ENCODE measurements at places on chromosomes 1 and 21. TPM values are rescaled to one million over a fixed set of nuclear protein-coding genes. Genes with fewer than 3 reads are reported as not detected.

The RYR2 gene
- 0.28 TPM for polyA plus RNA-seq

The GRIK1 gene
- polyA plus RNA-seq: not detected

The SLC9C2 gene
- polyA plus RNA-seq: 0.52 TPM

The BLACAT1 gene
- 0.37 TPM for polyA plus RNA-seq

The CCDC185 gene
- not detected for polyA plus RNA-seq

The DNMT3L gene
- 0.47 TPM for polyA plus RNA-seq

The TAF1A gene
- 1.9 TPM for polyA plus RNA-seq

GRCh38 chr1:220655509-220655908 is 34.7 kb upstream of the C1orf115 start:
- no peak overlapping the region for H3K27ac ChIP-seq
- no peaks in the 10 kb centered on the region for H3K4me1 ChIP-seq
- H3K27me3 ChIP-seq: no peaks in the 10 kb centered on the region

GRCh38 chr1:227356620-227357146 is 38.4 kb upstream of the CDC42BPA start:
- H3K27ac ChIP-seq: peak overlapping the region; percentile 9
- peaks cover 10% of the 10 kb centered on the region for H3K4me1 ChIP-seq
- H3K27me3 ChIP-seq: no peaks in the 10 kb centered on the region
- DNase-seq: peak; percentile 17

DNA sequence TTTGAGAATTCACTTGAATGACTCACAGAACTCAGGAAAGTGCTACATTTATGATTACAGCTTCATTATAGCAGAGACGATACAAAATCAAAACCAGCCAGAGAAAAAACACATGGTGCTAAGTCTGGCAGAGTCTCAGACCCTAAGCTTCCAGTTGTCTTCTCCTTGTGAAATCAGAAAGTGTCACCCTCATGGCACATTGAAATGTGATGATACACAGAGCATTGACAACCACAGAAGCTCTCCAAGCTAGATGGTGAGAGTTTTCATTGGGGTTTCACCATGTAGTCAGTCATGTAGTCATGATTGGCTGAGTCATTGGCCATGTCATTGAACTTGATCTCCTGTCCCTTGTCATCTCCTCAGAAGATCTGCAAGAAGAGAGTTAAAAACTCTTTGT is 526.6 kb downstream of the MRPL39 start:
- no peaks in the 10 kb centered on the region for H3K27me3 ChIP-seq
- H3K36me3 ChIP-seq: no peaks in the 10 kb centered on the region
- H3K4me1 ChIP-seq: no peaks in the 10 kb centered on the region

GRCh38 chr1:204439621-204440375 is 28.2 kb upstream of the PPP1R15B start:
- peaks cover 19% of the 10 kb centered on the region for H3K36me3 ChIP-seq
- no peak for DNase-seq
- H3K4me3 ChIP-seq: no peak overlapping the region

GRCh38 chr1:246907472-246907871 is 24.3 kb downstream of the AHCTF1 start:
- peaks cover 37% of the 10 kb centered on the region for H3K36me3 ChIP-seq
- no peak for DNase-seq
- no peak overlapping the region for H3K4me3 ChIP-seq
- no peaks in the 10 kb centered on the region for H3K4me1 ChIP-seq

DNA sequence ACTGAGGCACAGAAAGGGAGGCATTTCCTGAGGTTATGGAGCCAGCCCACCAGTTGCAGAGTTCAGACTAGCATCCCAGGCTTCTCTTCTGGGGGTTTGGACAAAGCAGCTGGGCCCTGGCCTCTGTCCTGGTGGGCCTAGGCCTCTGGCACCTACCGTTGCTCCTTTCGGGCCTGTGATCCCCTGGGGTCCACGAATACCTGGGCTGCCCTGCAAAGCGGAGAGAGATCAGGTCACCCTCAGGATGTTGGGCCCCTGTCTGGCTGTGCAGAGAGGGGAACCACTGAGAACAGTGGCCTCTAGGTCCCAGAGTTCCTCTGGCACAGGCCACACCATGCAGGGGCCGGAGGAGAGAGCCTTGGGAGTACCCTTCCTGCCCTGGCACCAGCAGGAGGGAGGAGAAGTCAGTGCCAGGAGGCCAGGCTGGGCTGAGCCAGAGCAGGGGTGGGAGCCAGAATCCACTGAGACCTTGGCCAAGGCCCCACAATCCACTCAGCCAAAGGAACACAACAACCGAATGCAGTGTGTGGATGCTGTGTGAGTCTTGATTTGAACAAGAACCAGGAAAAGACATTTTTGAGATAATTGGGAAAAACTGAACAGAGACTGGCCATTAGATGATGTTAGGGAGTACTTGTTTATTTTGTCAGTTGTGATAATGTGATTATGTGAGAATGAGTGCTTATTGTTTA is 8.9 kb downstream of the COL9A2 start:
- H3K27ac ChIP-seq: no peak overlapping the region
- H3K4me3 ChIP-seq: no peak overlapping the region
- no peaks in the 10 kb centered on the region for H3K4me1 ChIP-seq
- no peak for DNase-seq
- no peaks in the 10 kb centered on the region for H3K27me3 ChIP-seq

- H3K27me3 ChIP-seq: no peaks in the 10 kb centered on the region
- no peak overlapping the region for H3K4me3 ChIP-seq
- no peaks in the 10 kb centered on the region for H3K36me3 ChIP-seq
- DNase-seq: no peak
- no peaks in the 10 kb centered on the region for H3K4me1 ChIP-seq
Measured at GRCh38 chr21:17753736-17754135, 65.4 kb downstream of the C21orf91 start.

DNA sequence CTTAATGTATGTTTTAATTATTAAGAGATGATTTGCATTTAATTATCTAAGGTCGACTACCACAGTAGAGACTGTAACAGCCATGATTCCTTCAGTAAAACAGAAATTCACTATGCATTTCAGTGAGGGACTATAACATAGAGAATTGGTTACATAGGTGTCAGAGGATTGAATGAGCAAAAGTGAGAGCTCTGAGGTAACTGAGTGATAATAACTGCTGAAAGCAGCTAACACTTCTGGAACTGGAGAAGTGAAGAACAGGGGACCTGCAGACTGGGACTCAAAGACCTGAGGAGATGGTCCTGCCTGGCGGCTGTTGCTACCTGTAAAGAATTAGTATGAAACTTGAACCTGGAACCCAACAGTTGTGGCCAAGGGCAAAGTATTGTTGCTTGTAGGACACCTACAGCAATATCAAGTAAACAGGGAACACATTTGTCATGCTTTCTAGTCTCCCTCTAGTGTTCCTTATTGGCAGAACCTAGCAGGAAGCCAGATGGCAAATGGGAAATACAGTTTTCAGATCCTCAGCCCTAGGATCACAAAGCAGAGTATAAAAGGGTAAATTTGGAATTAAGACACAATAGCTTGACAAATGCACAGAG is 110.6 kb downstream of the HS2ST1 start:
- H3K4me3 ChIP-seq: no peak overlapping the region
- no peaks in the 10 kb centered on the region for H3K4me1 ChIP-seq
- H3K27me3 ChIP-seq: no peaks in the 10 kb centered on the region

DNA sequence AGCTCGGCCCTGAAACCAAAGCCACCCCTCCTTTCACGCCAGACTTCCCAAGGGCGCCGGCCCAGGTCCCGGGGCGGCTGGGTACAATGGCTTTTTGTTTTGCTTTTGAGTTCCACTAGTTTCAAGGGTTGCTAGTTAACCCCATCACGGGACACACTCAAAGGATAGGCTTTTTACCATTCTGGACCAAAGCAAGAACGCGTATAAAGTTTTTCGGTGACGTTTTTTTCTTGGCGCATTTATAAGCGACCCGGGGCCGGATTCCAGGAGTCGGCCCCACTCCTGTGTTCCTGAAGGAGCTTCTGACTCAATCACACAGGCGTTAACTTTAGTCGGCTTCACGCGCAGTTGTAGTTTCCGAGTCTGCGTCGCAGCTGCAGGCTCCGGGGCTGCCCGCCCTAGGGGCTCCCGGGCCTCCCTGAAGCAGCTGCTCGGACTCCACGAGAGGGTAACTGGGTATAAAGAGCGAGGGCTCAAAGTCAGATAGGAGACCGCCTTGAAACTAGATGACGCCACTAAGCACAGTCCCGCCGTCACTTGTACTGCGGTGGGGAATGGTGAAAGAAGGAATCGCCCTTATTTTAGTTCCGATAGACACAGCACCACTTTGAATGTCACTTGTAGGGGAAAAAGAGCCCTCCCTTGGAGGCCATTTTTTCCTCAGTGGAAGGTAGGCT is 707 bp upstream of the KLHL21 start:
- H3K4me3 ChIP-seq: peak overlapping the region; percentile 74
- H3K4me1 ChIP-seq: peaks cover 30% of the 10 kb centered on the region
- no peaks in the 10 kb centered on the region for H3K36me3 ChIP-seq
- no peaks in the 10 kb centered on the region for H3K27me3 ChIP-seq
- peak overlapping the region; percentile 99 for H3K27ac ChIP-seq

DNA sequence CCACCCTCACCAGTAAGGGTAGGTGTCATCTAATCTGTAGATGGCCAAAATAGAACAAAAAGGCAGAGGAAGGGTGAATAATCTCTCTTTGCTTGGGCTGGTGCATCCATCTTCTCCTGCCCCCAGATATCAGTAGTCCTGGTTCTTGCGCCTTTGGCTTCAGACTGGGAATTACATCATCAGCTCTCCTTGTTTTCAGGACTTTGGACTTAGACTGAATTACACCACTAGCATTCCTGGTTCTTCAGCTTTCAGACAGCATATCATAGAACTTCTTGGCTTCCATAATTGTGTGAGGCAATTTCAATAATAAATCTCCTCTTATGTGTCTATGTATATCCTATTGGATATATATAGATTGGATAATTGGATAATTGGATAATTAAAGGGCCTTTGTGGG is 403.0 kb upstream of the USP24 start:
- H3K36me3 ChIP-seq: no peaks in the 10 kb centered on the region
- DNase-seq: no peak
- H3K27me3 ChIP-seq: no peaks in the 10 kb centered on the region
- no peak overlapping the region for H3K4me3 ChIP-seq

- no peak for DNase-seq
- H3K4me3 ChIP-seq: no peak overlapping the region
- no peaks in the 10 kb centered on the region for H3K4me1 ChIP-seq
- no peaks in the 10 kb centered on the region for H3K36me3 ChIP-seq
- H3K27me3 ChIP-seq: no peaks in the 10 kb centered on the region
Measured at GRCh38 chr21:26759731-26760130, 85.5 kb downstream of the ADAMTS1 start.

DNA sequence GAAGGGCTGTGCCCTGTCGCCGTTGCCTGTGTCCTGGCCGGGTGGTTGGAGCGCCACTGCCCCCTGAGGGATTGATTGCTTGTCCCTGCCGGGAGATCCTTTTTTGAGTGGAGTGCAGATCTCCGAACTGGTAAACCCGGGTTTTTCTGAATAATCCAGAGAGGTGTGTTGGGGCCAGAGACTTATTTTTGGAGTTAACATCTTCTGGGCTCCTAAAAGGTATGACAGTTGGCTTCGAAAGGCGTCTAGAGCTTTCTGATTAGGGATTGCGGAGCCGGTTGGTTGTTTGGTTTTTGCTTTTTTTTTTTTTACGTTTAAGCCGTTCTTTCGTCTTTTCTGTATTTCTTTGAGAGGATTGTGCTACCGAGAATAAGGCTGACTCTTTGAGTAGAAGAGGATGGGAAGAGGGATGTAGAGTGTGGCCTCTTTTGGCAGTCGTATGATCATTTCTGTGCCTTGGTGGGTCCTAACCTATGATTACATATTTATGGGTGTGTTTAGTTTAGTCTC is 756 bp downstream of the RLF start:
- no peaks in the 10 kb centered on the region for H3K27me3 ChIP-seq
- peak overlapping the region; percentile 98 for H3K4me3 ChIP-seq
- no peaks in the 10 kb centered on the region for H3K36me3 ChIP-seq
- H3K4me1 ChIP-seq: no peaks in the 10 kb centered on the region
- peak overlapping the region; percentile 96 for H3K27ac ChIP-seq
- DNase-seq: no peak

DNA sequence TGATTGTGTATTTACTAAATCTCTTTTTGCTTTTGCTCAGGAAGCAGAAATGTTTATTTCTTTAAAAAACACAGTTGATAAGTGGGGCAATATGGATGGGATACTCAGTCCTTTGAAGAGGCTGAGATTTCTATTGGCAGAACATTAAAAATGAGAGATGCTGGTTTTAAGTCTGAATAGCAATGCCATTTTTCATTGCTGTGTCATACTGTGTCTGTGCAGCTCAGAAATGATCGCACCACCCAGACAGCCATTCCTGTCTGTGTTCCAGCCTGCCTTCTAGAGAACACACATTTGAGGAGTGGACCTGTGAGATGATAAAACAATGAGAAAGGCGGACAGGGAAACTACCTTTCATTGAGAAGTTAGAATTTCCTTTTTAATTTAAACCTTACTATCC is 231.2 kb upstream of the USP24 start:
- no peaks in the 10 kb centered on the region for H3K36me3 ChIP-seq
- H3K27me3 ChIP-seq: no peaks in the 10 kb centered on the region
- no peak overlapping the region for H3K4me3 ChIP-seq
- no peak overlapping the region for H3K27ac ChIP-seq
- H3K4me1 ChIP-seq: no peaks in the 10 kb centered on the region

All from kidney (tissue), 22 donors.